Activated CD8-positive, alpha-beta memory T cell treated with anti-CD3 and anti-CD28 coated beads, Interleukin-2, amount 10 ng/mL, durations not matched to agents 7 days and 5 days (primary cell): ENCODE measurements at places on chromosomes 7 and 10. TPM values are rescaled to one million over a fixed set of nuclear protein-coding genes. Genes with fewer than 3 reads are reported as not detected.
A peak's percentile ranks its signal among the peaks of the same experiment; 100 is the strongest.

The RHBDD2 gene
- 48.0 TPM for total RNA-seq

GRCh38 chr7:98733036-98733435 is 116.0 kb downstream of the NPTX2 start:
- peak; percentile 70 for DNase-seq
- H3K4me3 ChIP-seq = no peak overlapping the region
- H3K27me3 ChIP-seq = no peaks in the 10 kb centered on the region
- H3K36me3 ChIP-seq = no peaks in the 10 kb centered on the region
- no peaks in the 10 kb centered on the region for H3K4me1 ChIP-seq

- H3K36me3 ChIP-seq = no peaks in the 10 kb centered on the region
- no peak for DNase-seq
- peaks cover 5% of the 10 kb centered on the region for H3K27me3 ChIP-seq
Measured at GRCh38 chr10:71466330-71466729, 69.6 kb downstream of the CDH23 start.

DNA sequence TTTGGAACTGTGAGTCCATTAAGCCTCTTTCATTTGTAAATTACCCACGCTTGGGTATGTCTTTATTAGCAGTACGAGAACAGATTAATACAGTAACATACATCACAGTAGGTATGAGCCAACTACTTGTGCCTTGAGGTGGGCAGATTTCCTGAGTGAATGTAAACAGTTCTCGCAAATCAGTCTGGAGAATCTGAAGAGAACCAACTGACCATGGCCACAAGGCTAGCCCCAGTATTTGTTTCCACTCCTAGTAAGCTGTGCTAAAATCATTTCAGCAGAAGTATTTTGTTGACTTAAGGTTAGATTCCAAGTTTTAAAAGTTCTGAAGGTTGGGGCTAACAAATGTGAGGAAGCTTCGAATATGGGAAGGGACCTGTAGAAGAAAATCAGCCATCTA is 82.9 kb downstream of the NOD1 start:
- H3K27me3 ChIP-seq = no peaks in the 10 kb centered on the region
- H3K27ac ChIP-seq = no peak overlapping the region
- no peaks in the 10 kb centered on the region for H3K4me1 ChIP-seq
- no peak overlapping the region for H3K4me3 ChIP-seq
- H3K36me3 ChIP-seq = no peaks in the 10 kb centered on the region

- H3K27me3 ChIP-seq = peaks cover 29% of the 10 kb centered on the region
- no peaks in the 10 kb centered on the region for H3K36me3 ChIP-seq
- peaks cover 2% of the 10 kb centered on the region for H3K4me1 ChIP-seq
- DNase-seq = no peak
- no peak overlapping the region for H3K27ac ChIP-seq
Measured at GRCh38 chr7:94913391-94913790, 6.0 kb downstream of the PPP1R9A start.
